ENCODE measurements at places on chromosomes 11 and 22. TPM values are rescaled to one million over a fixed set of nuclear protein-coding genes. Genes with fewer than 3 reads are reported as not detected.

Gene SLC17A6
- total RNA-seq, result not detected

Gene GLYATL1B
- not detected for total RNA-seq

GRCh38 chr11:17613983-17614382 is 66.9 kb downstream of the OTOG start:
- DNase-seq, result no peak

DNA sequence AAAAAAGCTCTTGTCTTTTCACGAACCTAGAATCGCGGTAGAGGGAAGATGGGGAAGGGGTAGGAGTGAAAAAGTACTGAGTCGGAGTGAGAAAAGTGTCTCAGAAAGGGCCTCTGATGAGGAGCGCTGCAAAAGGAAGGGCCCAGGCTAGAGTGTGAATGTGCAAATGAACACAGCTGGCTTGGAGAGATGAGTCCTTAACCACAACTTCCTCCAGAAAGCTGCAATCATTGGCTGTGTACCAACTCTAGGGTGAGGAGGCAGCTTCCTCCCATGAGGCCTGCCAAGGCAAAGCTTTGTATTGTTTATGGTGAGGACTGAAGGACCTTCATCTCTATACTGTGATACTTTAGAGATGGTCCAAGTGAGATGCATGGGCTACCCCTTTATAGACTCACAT is 566.9 kb upstream of the ANO5 start:
- no peak for DNase-seq

Gene SYT12
- 0.03 TPM for total RNA-seq

DNA sequence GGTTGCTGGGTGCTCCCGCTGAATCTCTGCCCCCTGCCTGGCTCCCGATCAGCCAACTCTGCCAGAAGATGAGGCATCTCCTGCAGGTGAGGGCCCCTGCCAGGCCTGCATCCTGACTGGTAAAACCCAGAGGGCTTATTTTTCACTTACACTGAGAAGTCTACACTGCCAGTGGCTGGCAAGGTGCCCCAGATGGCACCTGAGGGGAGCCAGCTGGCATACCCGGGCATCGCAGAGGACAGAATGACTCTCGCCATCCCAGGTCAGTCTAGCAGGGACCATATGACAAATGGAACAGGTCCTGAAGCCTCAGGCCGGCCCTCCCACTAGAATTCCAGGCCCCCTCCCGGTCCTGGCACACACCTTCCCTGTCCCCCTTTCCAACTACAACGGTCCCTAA is 30.9 kb downstream of the MACROD1 start:
- DNase-seq, result no peak

- DNase-seq, result no peak
These were observed 145.7 kb upstream of the ALDH3B2 start for GRCh38 chr11:67820081-67820480.

DNA sequence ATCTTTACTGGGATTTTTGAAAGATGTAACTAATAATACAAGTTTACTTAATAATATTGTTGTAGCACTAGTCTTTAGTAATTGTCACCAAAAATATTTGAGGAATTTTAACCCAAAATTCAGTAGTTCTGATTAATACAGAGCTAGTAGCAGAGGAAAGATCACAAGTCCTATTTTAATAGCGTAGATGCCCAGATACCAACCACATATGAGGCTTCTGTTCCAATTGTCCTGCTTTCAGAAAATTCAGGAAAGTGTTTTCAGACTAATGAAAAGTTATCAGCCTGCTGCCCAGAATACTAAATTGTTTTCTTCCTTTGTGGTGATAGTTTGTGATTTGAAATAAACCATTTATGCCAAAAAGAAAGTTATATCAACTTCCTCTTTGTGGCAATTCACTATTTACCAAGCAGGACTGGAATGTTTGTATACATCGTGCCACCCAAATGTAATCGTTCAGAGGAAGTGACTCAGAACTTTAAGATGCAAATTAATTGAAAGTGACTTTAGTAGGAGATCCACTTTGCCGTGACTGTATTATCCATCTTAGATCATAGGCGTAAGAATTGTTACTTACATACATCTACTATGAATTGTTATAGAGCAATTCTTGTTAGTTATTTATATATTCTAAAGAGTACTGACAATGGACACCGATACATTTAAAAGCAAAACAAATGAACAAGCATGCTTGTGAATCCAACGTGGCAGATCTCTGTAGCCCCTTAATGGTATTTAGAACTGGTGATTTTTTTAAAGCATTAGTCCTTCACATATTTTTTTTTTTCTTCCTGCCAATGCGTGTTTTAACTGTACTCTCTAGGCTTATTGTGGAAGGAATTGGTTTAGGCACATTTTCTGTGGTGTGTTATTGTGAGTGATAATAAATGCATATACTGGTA is 231.0 kb downstream of the DDX10 start:
- DNase-seq, result no peak

Gene HOATZ
- not detected for total RNA-seq

- no peak for DNase-seq
These were observed 8.2 kb downstream of the OMP start for GRCh38 chr11:77110836-77111235.

DNA sequence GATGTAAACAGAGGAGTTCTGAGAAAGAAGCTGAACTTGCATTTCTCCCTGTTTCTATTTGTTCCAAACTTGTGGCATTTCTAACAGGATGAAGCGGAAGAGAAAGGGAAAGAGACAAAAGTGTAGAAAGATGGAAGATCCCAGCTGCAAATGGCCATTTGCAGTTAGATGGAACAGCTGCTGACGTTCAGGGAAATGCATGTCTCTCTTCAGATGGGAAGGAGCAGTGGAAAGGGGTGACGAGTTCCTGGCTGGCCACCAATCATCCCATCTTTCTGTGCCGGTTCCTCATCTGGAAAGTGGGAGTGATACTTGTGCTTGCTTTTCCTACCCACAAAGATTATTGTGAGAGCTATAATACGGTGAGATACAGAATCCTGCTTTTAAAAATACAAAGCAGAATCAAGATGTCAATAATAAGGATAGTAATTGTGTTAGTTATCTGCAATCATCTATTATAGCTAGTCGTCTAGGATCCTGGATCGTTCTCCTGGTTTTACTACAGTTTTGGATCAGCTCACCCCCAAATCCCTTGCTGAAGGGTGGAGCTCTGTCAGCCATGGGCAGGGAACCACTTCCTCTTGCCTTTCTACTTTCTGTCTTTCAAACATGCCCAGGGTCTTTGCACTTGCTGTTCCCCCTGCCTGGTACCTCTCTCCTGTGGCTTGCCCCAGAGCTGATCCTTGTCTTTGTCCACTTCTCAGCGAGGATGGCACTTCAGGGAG is 1.2 kb upstream of the TIMP3 start:
- no peak for DNase-seq

Gene IGF2
- 2.3 TPM for total RNA-seq

DNA sequence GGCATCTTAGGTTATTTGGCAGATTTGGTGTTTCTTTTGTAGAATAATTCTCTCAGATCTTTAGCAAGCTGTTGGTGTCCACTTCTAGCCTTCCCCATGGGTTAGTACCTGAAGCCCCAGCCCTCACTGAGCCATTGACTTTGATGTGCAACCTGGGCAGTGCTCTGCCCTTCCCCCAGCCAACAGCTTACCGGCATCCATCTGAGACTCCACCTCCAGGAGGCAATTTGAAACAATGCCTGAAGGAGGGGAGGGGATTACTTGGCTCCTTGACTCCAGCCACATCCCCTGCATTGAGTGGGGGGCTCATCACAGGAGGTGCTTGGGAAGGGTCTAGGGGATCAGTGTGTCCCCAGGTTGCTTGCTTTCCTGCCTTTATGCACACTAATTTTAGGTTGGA is 114.8 kb downstream of the TRIM29 start:
- DNase-seq, result no peak

All from Caki2 (cell line).